ENCODE measurements at places on chromosomes 7 and 10.

DNA sequence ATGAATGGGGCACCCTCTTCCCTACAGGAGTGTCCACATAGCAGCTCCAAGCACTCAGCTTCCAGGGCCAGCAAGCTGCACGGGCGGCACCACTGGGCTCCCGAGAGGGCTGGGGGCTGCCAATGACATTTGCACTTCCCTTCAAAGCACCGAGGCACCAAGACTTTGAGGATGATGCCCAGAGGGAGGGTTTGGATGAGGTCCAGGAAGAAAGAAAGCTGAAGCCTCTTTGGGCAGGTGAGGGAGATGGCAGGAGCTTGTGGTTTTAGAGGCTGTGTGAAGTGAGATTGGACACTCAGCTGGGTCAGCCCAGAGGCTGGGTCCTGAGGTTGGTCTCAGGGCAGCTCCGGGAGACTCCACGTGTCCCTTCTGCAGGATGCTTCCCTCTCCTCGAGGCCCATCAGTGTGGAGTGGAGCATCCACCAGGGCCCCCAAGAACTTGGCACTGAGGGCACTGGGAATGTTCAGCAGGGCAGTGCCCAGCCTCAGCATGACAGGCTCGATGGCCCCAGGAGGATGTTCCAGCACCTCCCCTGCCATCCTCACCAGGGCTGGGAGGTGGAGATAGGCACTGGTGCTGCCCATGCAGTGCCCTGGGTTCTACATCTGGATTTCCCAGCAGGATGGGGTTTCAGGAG is 54.9 kb upstream of the IGFBP3 start:
- no peak for DNase-seq

- DNase-seq: no peak
Observed at GRCh38 chr7:25847336-25848070, 304.5 kb upstream of the NFE2L3 start.

DNA sequence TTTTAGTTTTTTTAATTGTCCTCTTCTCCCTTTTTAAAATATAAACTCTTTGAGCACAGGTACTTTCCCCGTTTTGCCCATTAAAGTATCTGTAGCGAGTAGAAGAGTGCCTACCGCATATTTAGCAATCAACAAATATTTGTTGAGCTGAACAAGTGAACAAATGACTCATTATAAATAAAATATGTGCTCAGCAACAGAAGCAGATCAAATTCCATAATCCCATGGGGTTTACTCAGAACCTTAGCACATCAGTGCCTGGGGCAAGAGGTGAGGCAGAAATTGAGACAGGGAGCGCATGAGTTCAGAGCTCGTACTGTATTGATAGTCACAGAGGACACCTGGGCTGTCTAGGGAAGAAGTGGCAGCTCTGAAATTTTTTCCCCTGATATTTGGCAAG is 161.0 kb downstream of the SEM1 start:
- DNase-seq: no peak

GRCh38 chr10:20254078-20254477 is 437.8 kb downstream of the PLXDC2 start:
- DNase-seq: no peak

DNA sequence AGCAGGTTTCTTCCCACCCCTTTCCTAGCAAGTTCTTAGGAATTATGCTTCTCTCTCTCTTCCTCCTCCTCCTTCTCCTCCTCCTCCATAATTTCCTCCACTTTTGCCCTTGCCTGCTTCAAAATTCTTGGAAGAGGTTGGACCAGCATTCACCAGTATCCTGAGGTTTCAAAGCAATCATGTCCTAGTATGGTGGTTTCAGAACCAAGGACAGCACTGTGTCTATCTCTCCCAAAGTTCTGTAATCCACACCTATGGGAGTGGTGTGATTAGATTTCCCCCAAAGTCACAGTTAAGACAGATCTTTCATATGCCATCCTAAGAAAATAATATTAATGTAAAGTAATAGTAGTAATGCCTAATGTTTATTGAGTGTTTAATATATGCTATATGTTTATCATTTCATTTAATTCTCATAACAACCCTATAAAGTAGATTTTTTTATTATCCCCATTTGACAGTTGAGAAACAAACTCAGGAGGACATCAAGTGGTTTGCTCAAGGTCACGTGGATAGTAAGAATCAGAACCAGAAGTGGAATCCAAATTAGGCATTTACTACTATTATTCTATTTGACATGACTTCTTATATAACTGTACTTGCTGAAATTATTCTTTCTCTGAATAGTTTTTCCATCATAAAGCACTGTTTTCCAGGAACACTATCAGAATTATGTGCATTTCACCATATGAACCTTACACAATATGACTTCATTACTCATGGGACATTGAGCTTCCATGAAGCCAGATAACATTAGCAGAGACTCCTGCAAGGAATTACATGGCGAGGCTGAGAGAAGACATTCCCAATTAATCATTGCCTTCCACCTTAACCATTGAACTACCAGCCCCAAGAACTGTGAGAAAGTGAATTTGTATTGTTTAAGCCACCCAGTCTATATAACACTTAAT is 91.4 kb downstream of the IPMK start:
- DNase-seq: no peak

DNA sequence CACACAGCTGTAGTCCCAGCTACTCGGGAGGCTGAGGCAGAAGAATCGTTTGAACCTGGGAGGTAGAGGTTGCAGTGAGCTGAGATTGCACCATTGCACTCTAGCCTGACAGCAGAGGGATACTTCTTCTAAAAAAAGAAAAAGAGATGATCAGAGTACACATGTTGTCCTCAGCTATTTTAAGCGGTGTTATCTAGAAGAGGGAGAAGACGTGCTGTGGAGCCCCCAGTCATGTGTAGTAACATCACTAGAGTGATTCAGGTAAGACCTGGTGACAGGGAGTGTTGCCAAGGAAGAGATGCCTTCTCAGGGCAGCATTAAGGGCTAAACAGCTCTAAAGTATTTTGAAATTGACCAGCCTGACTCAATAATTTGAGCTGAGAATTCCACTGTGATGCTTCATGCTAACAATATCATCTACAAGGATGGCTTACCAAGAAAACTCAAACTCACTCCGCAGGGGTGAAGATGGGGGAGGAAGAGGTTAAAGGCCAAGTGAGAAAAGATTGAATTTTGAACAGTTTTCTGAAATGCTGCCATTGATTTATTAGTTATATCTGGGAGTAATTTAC is 97.4 kb downstream of the KLF6 start:
- DNase-seq: no peak

- DNase-seq: no peak
Observed at GRCh38 chr7:120504386-120504785, 231.4 kb downstream of the KCND2 start.

GRCh38 chr10:78220781-78221180 is 187.1 kb downstream of the RPS24 start:
- no peak for DNase-seq

GRCh38 chr7:22588351-22588750 is 88.4 kb upstream of the STEAP1B start:
- DNase-seq: no peak

- no peak for DNase-seq
Observed at GRCh38 chr10:69861251-69862240, 59.8 kb downstream of the COL13A1 start.

DNA sequence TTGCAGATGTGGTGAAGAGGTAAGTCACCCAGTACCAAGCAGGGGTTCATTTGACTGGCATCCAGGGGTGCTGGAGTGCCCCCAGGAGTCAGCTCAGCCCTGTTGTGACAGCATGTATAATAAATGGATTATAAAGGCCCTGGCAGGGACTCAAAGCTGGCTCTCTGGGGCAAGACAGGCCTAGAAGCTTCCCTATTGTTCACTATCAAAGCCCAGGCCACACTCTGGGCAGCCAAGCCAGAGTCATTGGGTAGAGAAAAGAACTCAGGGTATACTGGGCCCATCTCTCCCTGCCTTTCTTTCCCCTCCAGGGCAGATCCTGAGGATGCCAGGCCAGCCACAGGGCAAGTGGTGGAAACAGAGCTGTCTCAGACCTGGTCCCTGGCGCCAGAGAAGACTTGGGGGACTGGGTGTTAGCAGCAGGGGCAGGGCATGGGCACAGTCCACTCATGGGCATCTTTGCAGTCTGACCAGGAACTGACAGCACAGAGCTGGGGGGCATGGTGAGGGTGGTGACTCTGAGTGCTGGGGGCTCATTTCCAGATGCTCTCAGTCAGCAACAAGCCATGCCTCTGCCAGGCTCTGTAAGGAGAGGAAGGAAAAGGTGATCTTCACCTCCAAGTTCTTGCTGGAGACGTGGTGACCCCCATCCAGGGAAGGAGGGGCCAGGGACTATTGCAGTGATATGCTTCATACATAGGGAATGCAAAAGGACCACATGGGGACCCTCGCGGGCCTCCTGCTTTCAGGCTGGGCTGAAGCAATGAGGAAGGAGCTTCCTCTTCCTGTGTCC is 11.7 kb downstream of the RBP3 start:
- no peak for DNase-seq

GRCh38 chr10:44300666-44301649 is 83.9 kb downstream of the CXCL12 start:
- DNase-seq: no peak

DNA sequence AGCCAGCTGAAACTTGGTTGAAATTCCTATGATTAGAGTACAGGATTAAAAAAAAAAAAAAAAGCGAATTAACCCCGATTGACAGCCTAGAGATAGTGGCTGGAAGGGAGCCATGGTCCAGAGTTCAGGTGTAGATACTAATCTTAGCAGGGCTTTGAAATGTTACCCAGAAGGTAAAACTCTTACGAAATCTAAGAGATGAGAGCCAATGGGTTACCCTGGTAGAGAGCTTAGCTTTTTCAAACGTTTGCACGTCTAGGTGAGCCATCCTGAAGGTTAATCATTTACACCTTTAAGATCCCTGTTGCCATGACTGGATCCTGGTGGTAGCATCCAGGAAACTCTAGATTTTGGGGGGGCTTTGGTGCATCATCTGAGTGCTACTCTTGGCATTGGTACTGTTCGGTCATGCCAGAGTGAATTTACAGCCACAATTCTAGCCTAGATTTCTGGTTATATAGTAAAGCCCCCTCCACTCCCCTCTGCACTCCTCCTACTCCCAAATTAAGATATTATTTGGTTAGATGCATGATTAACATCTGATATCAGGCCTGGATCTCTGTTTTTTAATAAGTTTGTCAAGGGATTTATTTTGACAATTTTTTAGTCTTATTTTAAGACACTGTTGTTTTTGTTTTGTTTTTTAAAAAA is 1.2 kb downstream of the AGFG2 start:
- DNase-seq: no peak

GRCh38 chr10:6385665-6386064 is 182.9 kb downstream of the PFKFB3 start:
- DNase-seq: no peak

DNA sequence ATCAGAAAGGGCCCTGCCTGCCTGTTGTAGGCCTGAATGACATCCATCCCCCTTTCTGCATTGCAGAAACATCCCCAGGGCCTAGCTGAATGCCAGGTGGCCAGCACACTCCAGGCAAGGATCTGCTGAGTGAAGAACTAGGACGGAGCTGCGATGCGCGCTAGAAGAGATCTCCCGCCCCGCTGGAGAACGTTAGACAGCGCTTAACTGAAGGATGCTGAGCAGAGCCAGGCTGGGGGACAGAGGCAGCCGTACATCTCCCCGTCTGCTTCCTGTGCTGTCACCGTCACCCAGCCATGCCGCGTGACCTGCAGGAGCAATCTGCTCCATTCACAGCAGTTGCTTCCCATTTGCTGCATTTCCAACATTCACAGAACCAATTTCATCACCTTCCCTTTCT is 73.3 kb downstream of the FAM53B start:
- DNase-seq: no peak

DNA sequence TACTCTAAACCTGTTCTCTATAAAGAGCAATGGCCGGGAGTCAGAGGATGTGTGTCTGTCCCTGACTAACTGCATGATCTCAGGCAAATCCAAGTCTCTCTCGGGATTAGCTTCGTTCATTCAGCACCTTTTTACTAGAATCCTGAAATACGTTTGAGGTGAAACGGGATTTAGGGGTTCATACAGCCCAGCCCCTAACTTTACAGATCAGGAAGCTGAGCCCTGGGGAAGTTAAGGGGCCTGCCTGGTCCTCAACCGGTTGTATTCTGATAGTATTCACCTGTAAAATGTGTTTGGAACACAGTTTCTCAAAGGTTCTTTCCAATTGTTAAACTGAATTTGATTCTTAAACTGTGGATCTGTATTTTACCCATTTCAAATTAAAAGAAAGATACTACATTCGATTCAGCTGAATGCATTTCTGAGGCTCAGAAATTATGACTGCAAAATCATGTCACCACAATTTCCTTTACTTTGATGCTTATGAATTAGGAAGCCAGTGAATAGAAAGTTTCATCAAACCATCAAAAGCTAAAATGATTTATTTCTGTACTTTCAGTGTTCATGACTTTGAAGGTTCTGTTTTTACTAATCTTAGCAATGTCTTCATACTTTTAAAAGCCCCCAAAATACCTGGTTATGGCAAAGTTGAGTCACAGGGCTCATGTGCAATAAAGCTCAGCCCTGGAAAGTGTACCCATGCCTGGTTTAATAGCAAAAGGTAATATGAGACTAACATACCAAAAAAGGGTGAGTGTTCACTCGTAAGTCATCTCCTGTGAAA is 28.9 kb upstream of the EZH2 start:
- no peak for DNase-seq

DNA sequence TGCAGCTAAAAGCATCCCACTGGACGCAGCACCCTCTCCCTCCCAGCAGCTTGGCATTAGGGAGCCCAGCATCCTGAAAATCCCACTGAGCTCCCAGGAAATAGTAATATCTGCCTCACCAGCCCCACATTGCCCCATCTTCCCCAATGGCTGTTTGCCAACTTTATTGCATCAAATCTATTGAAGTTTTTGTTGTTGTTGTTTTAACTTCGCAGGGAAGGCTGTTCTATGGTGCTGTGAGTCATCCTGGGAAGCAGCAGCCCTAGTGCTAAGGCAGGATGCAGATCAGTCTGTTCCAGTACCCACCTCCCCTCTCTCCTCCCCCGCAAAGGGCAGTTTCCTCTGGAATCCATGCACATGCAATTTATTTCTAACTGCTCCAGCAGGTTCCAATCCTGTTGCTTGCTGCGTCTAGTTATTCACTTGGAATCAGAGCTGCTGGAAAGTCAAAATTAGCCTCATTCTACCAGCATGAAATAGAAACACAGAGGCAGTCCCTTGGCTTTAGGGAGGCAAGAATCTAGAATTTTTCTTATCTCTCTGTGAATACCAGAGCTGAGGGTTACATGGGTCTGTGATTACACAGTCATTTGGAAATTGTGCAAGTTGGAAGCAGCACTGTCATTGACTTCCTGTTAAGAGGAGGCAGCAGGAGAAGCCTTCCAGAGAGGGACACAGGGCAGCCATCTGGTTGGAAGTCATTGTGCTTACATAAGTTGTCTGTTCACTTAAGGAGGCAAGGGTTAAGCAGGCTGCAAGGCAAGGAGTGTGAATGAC is 115.9 kb upstream of the CACUL1 start:
- DNase-seq: no peak

GRCh38 chr7:3722396-3722922 is 421.4 kb downstream of the SDK1 start:
- no peak for DNase-seq

GRCh38 chr10:102661658-102662028 is 17.4 kb downstream of the TRIM8 start:
- no peak for DNase-seq

DNA sequence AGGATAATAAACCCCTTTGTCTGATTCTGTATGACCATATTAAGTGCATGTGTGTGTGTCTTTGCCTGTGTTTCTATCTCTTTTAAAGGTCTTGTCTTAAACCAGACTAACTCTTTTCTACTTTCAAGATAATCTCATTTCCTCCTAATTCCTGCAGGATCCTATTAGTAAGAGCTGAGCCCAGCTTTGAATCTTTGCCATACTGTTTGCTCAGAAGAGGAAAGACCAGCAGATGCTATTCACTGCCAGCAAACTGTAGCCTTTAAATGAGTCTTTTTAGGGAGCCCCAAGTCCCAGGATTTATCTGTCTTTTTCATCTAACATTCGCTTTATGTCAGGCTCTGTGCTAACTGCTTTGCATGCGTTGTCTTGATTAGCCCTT is 2.9 kb downstream of the GPR158 start:
- no peak for DNase-seq
